Head of caudate nucleus (tissue), 42 donors: ENCODE measurements at places on chromosomes 12 and 14.

DNA sequence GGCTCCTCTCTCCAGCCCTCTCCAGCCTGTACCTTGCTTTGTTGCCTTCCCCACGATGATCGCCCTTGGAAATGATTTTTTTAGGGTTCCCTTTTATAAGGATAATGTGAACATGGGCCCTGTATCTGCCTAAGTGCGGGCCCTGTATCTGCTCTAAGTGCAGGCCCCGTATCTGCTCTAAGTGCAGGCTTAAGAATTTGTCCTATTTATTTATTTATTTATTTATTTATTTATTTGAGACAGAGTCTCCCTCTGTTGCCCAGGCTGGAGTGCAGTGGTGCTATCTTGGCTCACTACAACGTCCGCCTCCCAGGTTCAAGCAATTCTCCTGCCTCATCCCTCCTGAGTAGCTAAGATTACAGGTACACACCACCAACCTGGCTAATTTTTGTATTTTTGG, 22.5 kb downstream of the GALNT16 start:
- DNase-seq, result no peak

GRCh38 chr14:93536945-93537344, 106.2 kb downstream of the UNC79 start:
- DNase-seq, result no peak

DNA sequence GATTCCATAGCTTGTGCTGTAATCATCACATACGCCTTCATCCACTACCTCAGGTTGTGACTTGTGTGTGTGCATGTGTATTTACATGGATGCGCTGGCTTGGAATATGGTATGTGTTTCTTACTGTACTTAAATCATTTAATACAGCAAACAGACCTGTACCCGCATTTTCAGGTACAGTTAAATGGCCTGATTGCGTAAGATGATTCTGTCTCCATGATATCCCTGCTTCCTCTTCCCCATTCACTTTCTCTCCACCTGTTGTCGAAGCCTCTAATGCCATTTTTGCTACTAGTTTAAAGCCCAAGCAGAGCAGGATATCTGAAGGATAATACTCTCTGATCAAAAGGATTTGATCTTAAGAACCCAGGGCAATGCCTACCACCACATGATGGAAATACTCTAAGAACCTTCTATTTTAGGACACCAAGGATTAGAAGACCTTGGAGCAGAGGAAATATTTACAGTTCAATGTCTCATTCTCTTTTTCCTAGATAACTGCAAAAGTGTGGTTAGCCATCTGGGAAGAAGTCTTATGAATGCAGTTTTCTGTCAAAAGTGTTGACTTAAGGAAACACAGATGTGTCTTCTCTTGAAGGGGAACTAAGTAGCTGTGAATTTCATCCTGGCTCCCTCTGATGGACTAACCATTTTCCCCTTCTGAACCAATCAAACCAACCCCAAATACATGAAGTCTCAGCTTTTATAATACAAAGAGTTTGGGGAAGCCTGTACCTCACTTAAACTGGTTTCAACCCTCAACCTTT, 78.7 kb downstream of the HELB start:
- DNase-seq, result no peak

- DNase-seq, result no peak
Observed at GRCh38 chr14:103281496-103282231, 52.4 kb upstream of the EIF5 start.

- DNase-seq, result no peak
Observed at GRCh38 chr14:45972416-45972815, 679.2 kb downstream of the RPL10L start.
